ENCODE measurements at places on chromosomes 2 and 18.

- no peak for DNase-seq
Observed at GRCh38 chr2:226839161-226839560, 3.3 kb downstream of the RHBDD1 start.

DNA sequence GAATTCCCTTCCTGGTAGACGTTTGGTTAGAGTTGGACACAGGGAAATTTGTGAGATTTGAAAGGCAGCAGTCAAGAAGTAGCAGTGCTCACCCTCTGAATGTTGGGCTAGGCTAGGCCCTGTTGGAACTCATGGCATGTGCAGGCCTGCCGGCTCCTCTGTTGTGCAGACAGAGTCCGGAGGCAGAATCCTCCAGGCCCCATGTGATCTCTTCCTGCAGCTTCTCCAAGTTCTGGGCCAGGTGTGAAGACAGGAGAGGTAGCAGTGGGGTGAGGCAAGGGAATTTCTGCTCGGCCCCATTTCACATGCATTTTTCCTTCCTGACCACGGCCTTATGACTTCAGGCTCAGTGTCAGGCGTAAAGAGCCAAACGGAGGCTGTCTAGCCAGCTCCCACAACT is 36.9 kb upstream of the RAB31 start:
- DNase-seq: no peak

DNA sequence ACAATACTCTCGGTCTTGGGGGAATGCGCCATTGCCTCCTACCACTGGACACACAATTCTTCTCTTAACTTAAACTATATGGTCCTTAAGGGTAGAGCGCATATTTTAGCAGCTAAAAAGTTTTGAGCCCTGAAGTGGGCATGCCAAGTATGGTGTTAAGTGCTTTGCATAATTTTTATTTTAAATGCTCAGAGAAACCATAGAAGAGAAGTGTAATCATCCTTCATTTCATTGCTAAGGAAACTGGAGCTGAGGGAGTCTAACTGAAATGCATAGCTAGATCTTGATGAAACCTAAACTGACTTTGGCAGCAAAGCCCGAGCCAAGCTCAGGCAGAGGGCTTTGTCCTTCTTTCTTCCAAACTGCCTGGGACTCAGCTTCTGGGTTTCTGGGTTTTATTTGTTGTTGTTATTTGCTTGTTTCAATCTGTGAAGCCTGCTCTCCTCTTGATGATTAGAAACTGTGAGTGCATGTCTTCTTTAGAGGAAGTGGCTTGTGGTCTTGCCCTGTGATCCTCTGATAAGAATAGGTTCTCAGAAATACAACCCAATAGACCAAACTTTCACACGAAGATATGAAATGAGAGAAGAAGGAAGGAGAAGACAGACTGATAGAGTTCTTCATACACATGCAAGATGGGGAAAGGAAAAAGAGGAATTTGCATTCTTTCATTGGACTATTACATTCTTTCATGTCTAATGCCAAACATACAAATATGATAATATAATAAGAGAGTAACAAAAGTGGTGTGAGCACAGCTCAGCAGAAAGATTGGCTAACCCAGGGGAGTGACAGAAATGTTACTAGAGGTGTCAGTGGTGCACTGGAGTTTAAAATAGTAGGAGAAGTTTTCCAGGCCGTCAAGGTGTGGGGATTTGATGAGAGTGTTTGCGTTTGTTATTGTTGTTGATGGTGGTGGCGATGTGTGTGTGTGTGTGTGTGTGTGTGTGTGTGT is 7.5 kb upstream of the RNF144A start:
- peak; percentile 59 for DNase-seq

GRCh38 chr2:204108781-204109295 is 172.3 kb downstream of the ICOS start:
- no peak for DNase-seq

DNA sequence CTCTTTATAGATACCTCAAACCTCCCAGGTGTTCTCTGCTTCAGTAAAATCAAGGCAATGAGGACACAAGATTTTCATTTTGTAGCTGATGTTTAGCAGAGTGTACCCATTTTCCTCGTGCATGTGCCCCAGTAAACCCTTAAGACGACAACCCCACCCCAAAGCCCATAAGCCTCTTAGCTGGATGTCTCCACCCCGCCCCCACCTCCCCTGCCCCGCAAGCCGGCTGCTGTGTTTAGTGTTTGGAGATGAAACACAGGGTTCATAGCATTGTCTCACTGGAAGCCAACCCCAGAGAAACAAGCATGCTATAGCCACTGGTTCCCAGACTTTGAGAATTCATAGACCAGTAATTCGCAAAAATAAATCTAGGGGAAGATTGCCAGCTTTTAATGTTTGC is 5.8 kb upstream of the SAG start:
- no peak for DNase-seq

- DNase-seq: no peak
Observed at GRCh38 chr2:190470256-190470826, 62.2 kb downstream of the MFSD6 start.

GRCh38 chr2:73993778-73994177 is 9.1 kb downstream of the TET3 start:
- no peak for DNase-seq
